ENCODE measurements at places on chromosomes 12 and 14. TPM values are rescaled to one million over a fixed set of nuclear protein-coding genes. Genes with fewer than 3 reads are reported as not detected.

GUCY2C gene
- total RNA-seq: 1.0 TPM

TMEM179 gene
- not detected for total RNA-seq

DNA sequence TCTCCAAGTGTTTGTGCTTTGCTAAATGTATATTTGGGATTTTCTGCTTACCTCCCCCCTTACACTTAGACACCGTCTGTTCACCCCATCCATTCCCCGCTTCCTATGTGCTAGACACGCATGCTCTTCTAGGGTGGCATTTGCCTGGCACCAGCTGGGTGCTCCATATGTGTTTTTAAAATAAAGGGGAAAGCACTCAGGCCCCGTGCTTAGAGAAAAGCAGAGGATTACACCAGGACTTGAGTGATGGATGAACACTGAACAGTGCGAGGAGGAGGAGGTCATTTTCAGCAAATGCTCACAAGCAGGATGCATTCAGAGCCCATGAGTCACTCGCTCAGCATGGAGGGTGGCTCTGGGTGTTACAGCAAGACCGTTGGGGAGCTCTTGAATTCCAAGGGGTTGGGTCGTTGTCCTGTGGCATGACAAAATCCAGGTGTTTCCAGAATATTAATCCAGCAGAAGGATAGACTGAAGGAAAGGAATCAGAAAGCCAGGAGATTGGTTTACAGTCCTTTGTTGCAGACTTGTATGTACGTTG, 2.9 kb upstream of the BDKRB1 start:
- no peak for DNase-seq

DNA sequence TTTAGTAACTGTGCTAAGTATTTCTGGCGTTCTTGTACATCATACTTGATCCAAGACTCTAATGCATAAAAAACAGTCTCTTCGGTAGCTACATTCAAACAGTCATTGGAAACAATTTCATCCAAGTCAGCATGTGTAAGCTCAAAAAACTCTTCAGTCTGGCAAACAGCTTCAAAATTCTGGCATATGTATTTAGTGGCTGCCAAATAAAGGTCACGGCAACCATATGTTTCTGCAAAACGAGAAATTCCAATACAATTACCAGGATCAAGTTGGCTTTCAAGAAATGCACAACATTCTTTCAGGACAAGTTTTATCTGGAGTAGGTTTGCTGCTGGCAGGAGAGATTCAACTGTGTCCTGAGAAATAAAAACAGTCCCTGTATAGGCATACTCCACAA, 16.5 kb downstream of the KLHL28 start:
- no peak for DNase-seq

DNA sequence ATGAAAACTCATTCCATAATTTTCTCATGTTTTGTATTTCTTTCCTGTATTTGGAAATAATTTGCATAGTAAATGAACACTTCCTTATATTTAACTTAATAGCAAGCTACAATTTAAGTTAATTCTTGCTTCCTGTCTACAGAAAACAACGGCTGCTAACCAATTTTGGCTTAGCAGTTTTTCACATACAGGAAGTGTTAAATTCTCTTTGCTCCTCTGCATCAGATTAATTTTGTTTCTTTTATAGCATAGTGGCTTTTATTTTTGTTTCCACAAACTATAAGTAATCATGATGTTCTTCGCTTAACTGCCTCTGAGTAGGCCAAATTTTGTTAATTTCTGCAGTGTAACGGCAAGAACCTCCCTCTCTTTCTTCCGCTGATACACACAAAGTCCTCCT, 182.9 kb downstream of the ALX1 start:
- no peak for DNase-seq

GRCh38 chr12:1819050-1819449, 1.3 kb upstream of the LRTM2 start:
- no peak for DNase-seq

DNA sequence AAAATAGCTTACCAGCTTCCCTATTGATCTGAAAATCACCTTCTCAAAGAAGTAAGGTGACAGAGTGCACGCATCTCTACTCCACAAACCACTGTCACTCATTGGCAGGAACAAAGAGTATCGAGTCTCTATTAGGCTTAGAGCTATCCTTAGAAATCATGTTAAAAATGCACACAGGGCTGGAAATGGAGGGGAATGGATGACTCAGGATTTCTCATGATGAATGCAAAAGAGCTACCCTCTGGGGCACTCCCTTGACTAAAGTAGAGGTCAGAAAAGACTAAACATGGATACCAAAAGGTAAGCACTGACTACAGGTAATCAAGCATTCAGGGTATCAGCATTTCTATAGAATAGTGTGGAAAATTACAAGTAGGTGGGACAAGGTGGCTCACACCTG, 96.1 kb upstream of the ANO4 start:
- no peak for DNase-seq
